D721Med (cell line): ENCODE measurements at places on chromosomes 1 and 21.

DNA sequence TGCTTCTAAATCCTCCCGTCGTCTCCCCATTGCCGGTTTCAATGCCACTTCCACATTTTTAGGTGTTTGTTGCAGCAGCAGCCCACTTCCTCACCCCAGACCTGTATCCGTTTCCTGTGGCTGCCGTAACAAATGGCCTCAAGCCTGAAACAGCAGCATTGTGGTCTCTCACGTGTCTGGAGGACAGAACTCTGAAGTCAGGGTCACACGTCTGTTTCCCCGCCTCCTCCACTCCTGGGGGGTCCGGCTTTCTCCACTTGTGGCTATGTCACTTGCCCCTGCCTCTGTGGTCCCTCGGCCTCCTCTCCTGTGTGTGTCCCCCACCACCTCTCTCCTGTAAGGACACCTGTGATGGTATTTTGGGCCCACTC is 21.8 kb downstream of the TRPM2 start:
- no peak for DNase-seq

DNA sequence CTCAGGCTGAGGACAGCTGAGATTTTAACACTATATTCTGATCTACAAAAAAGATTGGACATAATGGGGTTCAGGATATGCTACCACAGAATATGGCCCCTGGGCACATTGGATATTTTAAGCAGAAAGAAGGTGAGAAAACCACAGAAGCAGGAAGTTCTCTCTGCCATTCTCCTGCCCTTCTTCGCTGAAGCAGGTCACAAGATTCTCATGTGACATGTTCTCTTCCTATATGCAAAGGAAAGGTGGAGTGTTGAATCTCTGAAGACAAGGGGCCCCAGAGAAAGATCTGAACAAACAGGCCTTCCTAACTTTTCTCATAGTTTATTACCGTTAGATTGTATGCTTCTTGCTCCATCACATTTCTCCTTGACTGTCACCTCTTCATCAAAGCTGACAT is 285.7 kb downstream of the S1PR1 start:
- DNase-seq = no peak

DNA sequence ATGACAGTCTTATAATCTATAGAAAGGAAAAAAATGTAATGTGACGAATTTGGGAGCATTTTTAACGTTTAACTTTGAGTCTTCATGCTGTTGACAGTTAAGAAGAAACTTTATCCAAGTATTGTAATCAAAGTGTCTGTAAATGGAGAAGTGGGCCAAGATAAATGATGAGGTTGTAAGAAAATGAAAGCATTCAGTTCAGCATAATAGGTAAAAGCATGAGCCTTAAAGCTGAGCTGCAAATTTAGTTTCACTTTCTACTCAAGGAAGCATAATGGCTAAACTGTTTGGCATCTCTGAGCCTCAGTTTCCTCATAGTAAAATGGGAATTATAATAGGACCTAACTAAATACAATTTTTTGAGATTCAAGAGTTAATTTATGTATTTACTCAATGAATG is 1554.8 kb downstream of the KCNT2 start:
- DNase-seq = no peak

DNA sequence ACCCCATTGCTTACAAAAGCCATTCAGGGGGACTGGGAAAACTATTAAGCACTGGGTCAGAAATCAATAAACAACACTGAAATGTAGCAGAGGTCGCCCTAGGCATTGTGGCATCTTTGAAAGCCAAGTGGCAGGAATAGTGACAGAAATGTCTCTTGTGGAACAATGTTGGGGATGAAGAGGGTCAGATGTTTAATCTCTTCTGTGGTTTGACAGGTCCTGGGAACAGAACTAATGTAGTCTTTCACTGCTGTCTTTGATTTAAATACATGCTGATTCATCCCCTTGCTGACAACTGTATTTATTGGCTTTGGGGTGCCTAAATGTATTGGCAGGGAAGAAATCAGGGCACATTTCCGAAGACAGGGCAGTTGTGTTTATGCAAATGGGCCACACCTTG is 194.8 kb downstream of the ATG4C start:
- DNase-seq = no peak

GRCh38 chr1:61273861-61274260 is 191.5 kb downstream of the NFIA start:
- DNase-seq = no peak

DNA sequence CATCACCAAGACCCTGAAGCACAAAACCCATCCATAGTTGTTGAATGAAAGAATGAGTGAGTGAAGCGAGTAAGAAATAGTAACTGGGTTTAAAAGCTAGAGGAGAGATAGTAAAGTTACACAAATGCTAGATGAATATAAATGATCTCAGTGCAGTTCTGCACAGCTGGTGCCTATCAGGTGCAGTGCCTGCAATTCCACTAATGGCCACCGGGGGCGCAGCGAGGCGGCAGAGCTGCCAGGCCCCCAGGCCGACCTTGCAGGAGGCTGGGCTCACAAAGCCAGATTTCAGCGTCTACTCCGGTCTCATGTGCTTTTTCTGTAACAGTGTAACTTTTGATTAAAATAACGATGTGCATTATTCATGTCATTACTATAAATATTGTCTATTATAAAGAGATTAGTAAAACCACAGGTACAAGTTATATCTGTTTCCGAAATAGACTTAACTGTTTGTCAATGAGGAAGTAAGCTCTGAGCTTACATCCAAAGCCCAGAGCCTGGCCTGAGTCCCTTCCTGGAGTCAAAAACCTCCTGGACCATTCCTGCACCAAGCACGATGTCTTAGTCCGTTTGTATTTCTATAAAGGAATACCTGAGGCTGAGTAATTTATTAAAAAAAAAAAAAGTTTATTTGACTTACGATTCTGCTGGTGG is 477.6 kb downstream of the NPHP4 start:
- peak; percentile 47 for DNase-seq

DNA sequence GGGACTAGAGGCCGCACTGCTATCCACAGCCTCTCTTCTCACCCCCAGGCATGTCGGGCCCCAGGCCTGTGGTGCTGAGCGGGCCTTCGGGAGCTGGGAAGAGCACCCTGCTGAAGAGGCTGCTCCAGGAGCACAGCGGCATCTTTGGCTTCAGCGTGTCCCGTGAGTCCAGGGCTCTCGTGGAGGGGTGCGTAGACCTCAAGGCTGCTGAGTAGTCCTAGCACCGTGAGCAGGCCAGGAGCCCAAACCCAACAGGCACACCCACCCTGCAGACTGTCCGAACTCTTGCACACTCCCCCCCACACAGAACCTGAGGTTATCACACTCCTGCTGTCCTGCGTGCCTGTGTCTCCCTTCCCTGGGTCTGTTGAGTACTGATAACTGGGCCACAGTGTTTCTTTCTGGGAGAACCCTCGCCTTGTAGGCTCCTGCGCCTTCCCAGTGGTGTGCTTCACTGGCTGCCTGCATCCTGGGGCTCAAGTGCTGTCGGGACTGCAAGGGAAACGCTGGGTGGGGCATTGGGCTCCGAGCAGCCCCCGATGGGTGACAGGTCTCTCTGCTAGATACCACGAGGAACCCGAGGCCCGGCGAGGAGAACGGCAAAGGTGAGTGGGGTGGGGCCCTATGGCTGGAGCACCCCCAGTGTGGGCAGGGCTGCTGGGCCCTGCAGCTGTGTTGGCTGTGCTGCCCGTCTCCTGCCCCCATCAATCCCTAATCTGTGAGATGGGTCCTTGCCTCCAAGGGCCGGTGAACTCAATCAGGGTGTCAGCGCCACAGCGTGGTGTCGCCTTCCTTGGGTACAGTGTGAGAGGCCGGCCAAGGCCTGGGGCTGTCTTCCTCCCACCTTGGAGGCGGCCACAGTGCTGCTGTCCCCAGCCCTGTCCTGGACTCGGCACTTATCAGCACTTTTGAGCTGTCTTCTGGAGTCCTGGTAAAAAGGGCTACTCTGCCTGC is 4.0 kb upstream of the GJC2 start:
- DNase-seq = no peak

- no peak for DNase-seq
These were observed 154.8 kb upstream of the POU3F1 start for GRCh38 chr1:38201431-38201830.

DNA sequence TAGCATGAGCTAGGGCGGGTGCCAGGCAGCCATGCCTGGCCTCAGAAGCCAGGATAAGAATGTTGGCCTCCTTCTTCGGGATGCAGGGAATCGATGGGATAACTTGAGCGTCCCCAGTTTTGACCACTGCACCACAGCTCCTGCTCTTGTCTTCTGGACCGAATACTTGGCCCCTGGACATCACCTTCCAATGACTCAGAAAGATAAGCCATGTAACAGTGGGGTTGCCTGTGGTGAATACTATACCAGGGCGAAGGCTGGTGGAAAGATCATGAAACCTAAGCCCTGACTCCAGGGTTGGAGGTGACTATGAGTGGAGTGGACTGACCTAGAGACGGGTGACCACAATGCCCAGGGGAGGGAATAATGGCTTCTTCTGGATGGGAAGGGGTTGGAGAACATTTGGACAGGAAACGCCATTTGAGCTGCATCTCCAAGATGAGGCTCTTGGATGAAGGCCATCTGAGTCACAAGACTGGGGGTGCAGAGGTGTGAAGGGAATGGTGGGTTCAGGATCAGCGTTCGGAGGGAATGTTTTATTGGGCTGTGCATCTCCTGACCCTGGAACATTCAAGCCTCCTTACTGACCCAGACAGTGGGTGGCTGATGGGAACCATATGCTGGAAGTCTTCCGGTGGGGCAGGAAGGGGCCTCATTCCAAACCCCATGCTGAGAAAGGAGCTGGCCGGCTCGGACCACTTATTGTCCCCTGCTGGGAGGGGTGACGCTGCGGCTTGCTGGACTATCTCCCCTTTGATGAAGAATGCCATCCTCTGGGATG is 18.5 kb upstream of the KCNE2 start:
- no peak for DNase-seq

DNA sequence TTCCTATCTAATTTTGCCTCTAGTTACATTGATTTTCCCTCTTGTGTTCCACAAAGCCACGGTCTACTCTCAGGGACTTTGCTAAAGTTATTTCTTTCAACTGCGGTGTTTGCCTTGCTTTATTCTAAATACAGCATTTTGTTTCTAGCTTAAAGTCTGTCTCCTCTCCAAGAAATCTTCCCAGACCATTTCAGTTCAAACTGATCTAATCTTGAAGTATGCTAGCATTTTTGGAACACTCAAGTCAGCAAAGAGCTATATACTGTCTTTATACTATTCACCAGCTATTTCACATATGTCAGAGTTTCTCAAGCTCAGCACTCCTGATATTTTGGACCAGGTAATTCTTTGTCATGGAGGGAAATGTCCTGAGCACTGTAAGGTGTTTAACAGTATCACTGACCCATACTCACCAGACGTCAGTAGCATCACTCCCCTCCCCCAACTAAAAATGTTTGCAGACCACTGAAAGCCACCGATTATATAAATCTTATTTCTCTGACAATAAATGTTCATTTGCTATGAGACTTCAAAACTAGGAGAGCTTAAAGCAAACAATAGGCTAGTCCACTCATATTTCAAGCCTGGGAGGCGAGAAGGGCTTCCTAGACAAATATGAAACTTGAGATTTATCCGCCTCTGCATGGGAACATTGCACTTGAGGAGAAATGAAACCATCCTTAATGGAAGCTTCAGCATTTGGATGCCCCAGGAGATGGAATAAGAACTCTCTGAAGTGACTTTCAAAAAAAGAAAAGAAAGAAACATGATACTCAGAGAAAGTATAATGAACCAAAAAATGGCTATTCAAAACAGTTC is 81.1 kb downstream of the KIAA0319L start:
- no peak for DNase-seq

DNA sequence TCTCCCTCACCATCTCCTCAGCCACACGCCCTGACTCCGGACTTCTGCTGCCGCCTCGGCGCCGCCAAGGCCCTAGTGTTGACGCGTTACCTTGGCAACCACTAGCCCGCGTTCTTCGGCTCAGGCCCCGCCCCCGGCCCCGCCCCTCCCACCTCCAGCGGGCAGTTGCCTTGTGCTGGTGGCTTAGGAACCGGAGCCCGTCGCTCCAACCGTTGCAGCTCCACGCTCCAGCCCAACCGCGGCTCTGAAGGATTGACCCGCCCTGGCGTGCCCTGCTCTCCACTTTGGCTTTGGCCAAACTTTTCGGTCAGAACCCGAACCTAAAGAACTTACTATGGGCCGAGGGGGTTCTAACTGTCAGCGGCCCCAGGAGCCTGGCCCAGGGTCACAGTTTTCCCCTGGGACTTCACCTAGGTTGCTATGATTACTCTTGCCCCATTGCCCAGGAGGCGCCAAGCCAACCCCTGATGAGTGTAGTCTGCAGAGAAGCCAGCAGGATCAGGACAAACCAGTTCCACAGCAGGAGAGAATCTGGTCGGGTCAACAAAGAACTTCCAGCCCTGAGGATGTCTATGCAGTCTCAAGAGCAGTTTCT is at the start of gene CFAP45:
Gene CFAP45, minus strand, starts transcription at position 80 of the 595 bp plus-strand sequence. Its CDS starts 67 bp downstream, at position 13.
- DNase-seq = no peak

GRCh38 chr1:24009406-24009805 is 29.3 kb upstream of the SRSF10 start:
- DNase-seq = no peak

DNA sequence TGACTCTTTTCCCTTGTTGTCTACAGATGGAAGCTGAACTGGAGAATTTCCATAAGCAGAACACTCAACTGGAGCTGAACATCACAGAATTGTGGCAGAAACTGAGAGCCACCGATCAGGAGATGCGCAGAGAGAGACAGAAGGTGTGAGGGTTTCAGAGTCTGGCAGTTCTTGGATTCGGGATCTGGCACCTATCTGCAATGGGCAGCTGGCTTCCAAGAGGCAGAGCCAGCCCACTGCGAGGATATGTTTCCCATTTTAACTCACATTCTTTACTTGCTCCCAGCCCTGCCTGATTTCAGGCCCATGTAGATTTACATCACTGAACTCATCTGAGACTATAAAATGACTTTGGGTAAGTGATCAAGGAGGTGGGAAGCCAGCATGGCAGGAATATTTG is 37.3 kb upstream of the TMEM125 start:
- no peak for DNase-seq

DNA sequence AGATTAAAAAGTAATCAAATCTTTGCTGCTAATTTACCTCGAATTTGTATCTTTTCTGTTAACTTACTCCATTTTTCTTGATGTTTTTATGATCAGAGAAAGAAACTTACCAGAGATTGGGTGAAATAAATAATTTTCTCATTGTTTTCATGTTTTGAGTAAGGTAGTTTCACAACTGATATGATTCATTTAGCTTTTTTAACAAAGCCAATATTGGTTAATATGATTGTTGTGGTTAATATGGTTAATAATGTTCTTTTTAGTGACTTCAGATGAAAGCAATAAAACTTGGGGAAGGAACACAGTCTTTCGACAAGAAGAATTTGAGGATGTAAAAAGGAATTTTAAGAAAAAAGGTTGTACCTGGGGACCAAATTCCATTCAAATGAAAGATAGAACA is 48.1 kb downstream of the MAP3K21 start:
- DNase-seq = no peak

DNA sequence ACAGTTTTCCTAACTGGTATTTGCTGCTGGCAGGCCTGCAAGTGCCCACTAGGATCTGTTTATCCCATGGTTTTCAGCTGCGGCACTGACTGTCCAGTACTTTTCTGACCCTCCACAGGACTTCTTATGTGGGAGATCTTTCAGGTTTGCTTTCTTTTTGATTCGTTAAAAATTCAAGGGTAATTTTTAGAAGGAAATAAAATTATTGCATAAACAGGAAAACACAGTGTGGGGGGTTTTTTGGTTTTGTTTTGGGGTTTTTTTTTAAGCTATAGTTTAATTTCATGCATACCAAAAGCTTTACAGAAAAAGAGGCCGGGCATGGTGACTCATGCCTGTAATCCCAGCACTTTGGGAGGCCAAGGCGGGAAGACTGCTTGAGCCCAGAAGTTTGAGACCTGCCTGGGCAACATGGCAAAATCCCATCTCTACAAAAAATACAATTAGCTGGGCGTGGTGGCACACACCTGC is 3.6 kb downstream of the NIBAN1 start:
- no peak for DNase-seq
